ENCODE measurements at places on chromosomes 5 and 9.

DNA sequence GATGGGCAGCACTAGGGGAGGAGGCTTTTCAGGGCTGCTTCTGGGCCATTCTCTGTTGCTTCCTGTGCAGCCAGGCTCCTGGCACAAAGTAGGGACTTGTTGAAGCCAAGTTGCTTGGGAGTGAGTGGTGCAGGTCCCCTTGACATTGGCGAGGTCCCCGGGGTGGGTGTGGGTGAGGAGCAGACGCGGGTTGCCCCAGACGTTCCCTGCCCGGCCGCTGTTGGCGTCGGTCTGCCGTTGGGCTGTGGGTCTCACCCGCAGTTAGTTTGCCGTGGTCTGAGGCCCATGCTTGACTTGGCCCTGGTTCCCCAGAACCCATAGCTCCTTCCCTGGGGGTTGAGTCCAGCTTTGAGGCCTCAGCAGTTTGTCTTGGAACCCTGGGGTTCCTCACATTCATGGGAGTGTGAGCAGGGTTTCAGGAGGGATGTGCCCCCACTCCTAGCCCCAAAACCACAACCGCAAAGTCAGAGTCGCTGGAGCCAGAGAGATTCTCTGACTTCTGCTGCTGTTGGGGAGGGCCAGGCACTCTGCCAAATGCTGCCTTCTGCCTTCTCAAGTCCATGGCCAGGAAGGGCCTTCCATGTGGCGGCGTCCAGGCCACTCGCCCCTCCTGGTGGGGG is 77.5 kb downstream of the RXRA start:
- peak; percentile 89 for DNase-seq

DNA sequence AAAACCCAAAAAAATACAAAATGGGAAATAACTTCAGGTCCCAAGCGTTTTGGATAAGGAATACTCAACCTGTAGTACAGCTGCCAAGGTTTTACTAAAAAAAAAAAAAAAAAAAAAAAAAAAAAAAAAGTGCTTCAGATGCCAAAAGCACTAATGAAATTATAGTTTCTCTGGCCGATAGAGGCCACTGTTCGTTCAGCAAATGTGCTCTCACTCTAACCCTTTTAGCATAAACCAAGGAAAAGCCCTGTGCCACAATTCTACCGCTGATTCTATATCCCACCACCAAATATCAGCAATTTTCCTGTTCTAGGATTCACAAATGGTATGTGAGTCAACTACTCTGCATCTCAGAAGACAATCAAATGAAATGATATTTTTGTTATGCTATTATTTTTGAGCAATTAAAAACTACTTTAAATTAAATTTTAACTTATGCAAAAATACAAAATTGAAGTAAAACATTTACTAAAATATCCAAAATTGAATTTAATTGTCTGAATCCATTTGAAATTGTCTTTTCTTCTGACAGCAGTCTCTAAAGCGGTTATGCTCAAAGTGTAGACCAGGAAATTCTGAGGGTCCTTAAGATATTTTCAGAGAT is 79.8 kb downstream of the RICTOR start:
- DNase-seq, result peak; percentile 70

- DNase-seq, result peak; percentile 55
Observed at GRCh38 chr5:97297063-97297703, 114.1 kb upstream of the RIOK2 start.

DNA sequence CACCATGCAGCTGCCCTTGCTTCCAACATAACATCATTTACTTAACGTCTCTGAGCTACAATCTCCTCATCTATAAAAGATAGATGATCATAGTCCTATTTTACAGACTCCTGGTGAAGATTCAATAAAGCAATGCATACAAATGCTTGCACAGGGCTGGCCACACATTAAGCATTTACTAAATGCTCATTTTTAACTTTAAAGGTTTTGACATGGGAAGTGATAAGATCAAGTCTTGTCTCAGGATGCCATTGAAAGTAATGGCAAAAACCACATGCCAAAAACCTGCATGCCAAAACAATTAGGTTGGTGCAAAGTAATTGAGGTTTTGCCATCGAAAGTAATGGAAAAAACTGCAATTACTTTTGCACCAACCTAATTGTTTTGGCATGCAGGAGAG is 181.2 kb upstream of the ADRA1B start:
- DNase-seq, result no peak

GRCh38 chr5:32123058-32123805 is 50.9 kb downstream of the GOLPH3 start:
- DNase-seq, result no peak
